Esophagus mucosa (tissue), 1 donor: ENCODE measurements at places on chromosomes 7 and 10. TPM values are rescaled to one million over a fixed set of nuclear protein-coding genes. Genes with fewer than 3 reads are reported as not detected.

DEPP1 gene
- 3.3 TPM for total RNA-seq

GPR158 gene
- total RNA-seq = not detected

CXCL12 gene
- total RNA-seq = 14.0 TPM

PDIA4 gene
- total RNA-seq = 58.8 TPM

MMD2 gene
- total RNA-seq = not detected
